ENCODE measurements at places on chromosomes 12 and 14. TPM values are rescaled to one million over a fixed set of nuclear protein-coding genes. Genes with fewer than 3 reads are reported as not detected.

GRCh38 chr12:43786899-43787693, 19.0 kb downstream of the TWF1 start:
- peak; percentile 28 for DNase-seq

DNA sequence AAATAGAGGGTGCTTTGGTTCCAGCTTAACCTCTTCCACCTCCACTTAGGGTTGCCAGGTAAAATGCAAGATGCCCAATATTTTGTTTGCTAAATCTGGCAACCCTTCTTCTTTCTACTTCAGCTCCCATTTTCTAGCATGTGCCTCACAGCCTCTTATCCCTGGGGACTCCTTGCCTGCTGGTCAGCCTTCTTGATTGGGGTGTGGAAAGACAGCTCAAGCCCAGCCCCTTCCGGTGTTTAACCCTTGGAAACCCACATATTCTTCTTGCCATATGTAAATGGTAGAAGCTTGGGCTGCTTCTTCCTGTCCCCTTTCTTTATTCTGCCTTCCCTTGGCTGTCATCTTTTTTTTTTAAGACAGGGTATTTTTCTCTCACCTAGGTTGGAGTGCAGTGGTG, 5.7 kb downstream of the SPIC start:
- no peak for DNase-seq

GRCh38 chr12:64385019-64385418, 5.5 kb downstream of the C12orf56 start:
- no peak for DNase-seq

GRCh38 chr12:92047393-92047826, 98.2 kb downstream of the BTG1 start:
- no peak for DNase-seq

DNA sequence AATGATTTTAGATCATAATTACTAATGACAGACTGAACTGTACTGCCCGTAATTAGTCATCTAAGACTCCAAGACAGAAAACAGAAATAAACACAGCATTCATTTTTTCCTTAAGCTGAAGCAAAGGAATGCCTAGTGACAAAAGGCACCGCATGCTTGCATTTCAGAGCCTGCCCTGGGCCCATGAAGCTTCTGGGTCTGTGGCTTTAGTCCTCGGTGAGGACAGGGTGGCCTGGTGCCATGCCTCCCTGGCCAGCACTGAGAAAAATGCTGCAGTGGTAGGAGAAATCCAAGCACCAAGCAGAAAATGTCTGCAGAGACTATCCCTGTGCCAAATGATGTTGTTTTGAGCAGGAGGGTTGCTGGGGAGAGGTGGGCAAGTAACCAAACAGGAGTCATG, 171.6 kb downstream of the CALM1 start:
- no peak for DNase-seq

DNA sequence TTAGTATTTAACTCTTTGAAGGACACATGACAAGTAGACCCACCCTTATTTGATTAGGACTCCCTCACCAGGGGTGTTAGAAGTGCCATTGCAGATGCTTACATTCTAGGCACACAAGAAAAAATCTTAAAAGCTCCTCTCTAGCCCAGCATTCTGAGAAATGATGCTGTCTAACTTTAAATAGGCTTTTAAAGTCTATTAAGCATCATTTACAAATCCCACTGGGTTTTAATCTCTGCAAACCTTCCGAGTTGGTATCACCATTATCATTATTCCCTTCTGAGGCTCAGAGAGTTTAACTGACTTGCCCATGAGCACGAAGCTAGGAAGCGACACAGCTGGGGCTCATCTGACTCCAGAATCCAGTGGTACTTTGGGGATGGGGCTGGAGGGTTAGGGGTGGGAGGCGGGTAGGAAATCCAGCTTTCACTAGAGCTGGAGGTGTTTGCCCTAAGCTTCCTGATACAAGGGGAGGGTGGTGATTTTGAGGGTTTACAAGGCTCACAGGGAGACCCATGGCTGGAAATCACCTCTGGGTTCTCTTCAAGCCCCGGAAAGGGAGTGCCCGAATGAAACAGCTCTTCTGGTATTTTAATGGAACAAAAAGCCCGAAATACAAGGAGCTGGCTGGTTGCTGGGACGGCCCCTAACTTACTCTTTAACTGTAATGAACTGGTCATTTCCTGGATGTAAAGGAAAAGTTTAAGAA, 109.2 kb upstream of the FUT8 start:
- DNase-seq: peak; percentile 60

ART4 gene
- total RNA-seq: not detected

CCND2 gene
- 932 TPM for total RNA-seq

RFX4 gene
- total RNA-seq: not detected

DPF3 gene
- 1.9 TPM for total RNA-seq

DNA sequence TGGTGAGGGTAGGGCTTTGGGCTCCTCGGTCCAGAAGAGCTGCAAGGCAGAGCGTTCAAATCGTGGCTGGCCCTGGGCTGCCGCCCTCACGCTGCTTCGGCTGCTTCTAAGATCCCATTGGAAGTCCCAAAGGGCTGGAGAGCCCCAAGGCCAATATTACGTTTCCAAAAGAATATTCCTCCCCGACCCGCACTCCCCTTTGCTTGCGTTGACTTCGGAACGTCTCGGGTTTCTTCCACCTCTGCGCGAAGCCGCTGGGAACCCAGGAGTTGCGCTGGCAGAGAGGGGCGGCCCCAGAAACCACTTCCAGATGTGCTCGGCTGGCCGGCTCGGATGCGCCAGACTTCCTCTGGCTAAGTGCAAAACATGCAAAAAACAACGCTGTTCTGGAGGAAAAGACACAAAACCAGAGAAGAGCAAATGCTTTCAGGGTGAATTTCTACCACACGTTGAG, at the start of gene GLT8D2:
Gene GLT8D2, minus strand, starts transcription at position 285 of the 454 bp plus-strand sequence. CDS start 30,539 bp downstream, outside the sequence.
- peak; percentile 57 for DNase-seq

DNA sequence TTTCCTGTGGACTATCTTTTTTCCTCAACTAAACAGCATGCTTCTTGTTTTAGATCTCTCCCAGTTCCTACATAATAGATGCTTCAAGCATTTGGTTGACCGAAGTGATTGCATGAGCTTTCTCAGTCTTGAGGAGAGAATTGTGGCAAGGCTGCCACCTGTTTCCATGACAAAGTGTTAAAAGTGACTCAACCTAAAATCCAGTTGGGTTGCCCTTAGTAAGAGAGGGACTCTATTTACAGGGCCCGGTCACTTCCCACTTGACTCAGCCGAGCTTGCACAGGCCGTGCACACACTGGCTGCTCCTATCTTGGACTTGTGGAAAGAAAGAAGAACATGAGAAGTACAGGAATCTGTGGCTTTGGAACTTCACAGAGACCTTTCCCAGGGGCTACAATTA, 2.1 kb upstream of the B4GALNT3 start:
- no peak for DNase-seq

- peak; percentile 39 for DNase-seq
Measured at GRCh38 chr12:50188241-50188781, 21.1 kb upstream of the CERS5 start.

- no peak for DNase-seq
Measured at GRCh38 chr12:104749545-104749944, 208.5 kb downstream of the SLC41A2 start.

DNA sequence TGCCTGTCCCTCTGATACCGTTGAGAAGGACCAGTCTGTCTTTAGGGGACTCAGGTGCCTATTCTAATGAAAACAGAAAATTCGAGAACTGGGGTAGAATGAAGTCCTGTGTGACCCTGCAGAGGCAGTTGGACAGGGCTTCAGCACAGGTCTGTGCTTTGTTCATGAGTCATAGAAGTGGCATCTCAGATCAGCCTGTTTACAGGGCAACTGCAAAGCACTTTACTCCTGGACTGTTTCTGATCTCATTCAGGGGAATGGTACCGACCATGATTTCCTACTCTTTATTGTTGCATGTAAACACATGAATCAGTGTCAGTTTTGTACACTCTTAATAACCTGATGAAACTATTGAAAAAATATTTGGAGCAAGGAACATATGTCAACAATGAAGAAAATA, 1517.0 kb downstream of the AACS start:
- no peak for DNase-seq

DNA sequence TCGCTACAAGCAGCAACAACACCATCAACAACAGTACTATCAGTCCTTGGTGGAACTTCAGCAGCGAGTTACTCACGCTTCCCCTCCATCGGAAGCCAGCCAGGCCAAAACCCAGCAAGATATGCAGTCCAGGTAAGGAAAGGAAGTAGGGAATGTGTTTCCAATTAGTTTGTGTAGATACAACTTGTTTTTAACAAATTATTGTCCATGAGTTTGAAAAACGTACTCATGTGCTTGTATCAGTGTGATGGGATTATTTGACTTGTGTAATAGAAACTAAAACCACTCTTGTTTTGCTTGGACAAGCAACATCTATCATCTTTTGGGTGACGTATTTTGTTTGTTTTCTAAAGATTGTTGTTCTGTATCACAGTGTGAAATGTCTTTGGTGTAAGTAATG, 137.9 kb downstream of the NAV3 start:
- DNase-seq: no peak

COX8C gene
- not detected for total RNA-seq

DNA sequence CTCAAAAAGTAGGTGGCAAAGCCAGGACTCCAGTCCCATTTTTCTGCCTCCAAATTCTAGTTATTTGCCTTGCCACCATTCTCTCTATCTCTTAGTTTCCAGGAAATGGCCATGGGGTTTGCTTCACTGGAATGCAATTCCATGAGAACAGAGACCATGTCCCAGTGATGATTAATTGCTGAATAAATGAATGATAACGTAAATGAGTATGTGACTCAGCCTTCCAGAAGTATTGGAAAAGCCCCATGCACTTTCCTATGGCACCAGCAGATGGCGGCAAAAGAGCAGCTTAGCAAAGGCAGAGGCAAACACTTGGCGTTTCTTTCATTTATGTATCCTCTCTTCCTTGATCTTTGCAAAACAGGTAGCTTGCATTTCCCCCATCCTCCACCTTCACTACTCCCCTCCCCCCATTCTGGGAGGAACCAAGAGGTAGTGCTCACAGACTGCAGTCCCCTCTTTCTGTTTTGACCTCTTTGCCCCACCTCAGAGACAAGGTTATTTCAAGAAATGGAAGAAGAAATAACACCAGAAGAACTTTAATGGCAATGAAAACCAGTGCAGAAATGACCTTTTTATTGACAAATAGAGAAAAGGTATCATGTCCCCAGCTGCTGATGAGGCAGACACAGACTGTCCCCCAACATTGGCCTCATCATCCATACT, 21.3 kb downstream of the TBX3 start:
- peak; percentile 78 for DNase-seq

- peak; percentile 43 for DNase-seq
Measured at GRCh38 chr12:118034429-118035189, 18.1 kb downstream of the RFC5 start.

DNA sequence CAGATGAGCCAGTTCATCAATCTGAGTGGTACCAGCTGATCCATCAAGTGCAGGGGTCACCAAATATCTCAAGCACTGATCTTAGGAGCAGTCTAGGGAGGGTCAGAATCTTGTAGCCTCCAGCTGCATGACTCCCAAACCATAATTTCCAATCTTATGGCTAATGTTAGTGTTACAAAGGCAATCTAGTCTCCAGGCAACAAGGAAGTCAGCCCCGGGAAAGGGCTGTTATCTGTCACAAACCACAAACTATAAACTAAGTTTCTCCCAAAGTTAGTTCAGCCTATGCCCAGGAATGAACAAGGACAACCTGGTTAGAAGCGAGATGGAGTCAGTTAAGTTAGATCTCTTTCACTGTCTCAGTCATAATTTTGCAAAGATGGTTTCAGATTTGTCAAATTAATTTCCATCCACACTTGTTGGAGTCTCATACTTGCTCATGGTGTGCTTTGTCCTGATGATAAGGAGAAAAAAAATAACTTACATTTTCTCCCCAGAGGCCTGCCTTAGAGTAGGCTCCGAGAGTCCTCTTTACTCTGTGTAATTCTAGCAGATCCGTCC, 3.9 kb upstream of the ABHD4 start:
- no peak for DNase-seq

KCNK10 gene
- total RNA-seq: 0.21 TPM

LRRC9 gene
- total RNA-seq: not detected

ASPG gene
- total RNA-seq: 0.09 TPM

DNA sequence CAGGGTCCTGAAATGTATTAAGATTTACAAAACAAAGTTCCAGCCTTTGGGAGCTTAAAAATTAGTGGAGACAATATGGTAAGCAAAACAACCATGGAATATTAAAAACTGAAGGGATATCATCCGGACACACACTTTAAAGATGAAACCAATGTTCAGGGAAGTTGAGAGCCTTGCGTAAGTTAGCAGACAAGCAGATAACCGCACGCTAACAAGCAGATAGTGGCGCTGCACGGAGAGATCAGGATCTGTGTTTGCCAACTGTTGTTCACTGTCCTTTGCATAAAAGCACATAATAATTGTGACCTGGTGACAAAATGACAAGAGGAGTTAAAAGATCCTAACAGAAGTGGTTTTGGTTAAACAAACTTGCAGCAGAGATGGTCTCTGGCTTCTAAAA, 14.3 kb upstream of the TMEM229B start:
- no peak for DNase-seq

DNA sequence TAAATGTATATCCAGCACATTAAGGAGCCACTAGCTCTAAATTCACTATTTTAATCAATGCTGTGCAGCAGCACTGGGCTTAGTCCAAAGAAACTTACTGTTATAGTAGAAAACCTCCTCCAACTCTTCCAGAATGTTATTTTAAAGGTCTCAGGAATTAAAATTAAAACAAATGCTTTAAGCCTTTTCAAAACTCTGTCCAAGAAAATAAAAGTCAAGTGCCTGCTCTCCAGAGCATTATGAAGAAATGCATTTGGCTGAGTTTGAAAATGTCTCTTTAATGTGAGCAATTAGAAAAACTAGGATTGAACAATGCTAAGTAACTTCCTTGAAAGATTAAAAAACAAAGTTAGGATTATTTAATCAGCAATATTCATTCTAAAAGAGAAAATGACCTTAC, 322.4 kb upstream of the DCN start:
- DNase-seq: no peak

PLCZ1 gene
- total RNA-seq: 3.0 TPM

TSPAN11 gene
- total RNA-seq: 0.12 TPM

COPS7A gene
- 57.2 TPM for total RNA-seq

DNA sequence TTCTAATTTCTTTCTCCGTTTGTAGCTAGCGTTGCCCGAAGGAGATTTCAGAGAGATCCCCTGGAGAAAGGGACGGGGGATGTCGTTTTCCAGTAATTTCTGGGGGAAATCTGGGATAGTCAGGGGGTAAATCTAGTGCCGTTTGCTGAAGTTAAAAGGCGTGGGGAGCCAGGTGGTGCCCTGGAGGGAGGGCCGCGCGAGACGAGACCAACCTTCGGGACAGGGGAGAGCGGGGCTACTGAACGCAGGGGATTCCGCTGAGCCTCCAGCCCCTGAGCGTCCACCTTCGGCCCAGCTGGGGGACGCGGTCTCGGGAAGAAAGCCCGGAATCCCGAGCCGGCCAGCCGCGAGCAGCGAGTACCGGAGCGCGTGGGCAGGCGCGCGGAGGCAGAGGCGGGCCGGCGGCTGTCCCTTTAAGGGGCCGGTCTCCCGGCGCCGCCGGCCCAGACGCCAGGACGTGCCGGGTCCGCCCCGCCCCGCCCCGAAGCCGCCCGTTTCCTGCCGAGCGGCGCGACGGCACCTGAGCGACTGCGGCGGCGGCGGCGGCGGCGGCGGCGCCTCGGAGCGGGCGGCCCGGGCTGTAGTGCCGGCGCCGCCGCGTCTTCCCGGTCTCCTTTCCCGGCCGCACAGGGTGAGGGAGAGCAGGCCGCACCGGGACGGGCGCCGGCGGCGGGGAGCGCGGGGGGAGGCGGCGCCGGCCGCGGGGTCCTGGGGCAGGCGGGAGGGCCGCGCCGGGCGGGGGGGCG, at the start of gene KTN1:
Gene KTN1, plus strand, starts transcription at position 484 of the 746 bp plus-strand sequence. CDS start 31,842 bp downstream, outside the sequence.
- DNase-seq: peak; percentile 87

GRCh38 chr14:72657214-72657921, 236.5 kb downstream of the DPF3 start:
- DNase-seq: no peak
